Left colon (tissue), 2 donors: ENCODE measurements at places on chromosomes 5 and 9.
A peak's percentile ranks its signal among the peaks of the same experiment; 100 is the strongest.

DNA sequence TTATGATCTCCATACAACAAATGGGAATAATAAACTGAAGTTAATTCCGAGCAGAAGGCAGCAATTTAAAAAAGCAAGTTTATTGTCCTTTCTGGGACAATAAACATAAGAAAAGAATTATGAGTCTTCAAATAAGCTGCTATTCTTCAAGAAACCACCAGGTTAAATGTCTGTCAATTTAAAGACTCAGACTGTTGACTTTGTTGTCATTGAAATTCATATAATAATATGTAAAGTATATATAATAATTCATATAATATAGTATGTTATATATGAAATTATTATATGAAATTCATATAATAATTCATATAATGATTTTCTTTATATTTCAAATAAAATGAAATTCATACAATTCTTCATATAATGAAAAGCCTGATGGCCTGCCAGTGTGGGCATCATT, 497.5 kb upstream of the RGMB start:
- no peak for DNase-seq

- DNase-seq, result no peak
Measured at GRCh38 chr9:18759827-18760226, 273.2 kb downstream of the SAXO1 start.

GRCh38 chr9:4197548-4197947, 102.3 kb downstream of the GLIS3 start:
- DNase-seq, result no peak

GRCh38 chr5:91499943-91500531, 116.9 kb upstream of the ARRDC3 start:
- DNase-seq, result no peak

DNA sequence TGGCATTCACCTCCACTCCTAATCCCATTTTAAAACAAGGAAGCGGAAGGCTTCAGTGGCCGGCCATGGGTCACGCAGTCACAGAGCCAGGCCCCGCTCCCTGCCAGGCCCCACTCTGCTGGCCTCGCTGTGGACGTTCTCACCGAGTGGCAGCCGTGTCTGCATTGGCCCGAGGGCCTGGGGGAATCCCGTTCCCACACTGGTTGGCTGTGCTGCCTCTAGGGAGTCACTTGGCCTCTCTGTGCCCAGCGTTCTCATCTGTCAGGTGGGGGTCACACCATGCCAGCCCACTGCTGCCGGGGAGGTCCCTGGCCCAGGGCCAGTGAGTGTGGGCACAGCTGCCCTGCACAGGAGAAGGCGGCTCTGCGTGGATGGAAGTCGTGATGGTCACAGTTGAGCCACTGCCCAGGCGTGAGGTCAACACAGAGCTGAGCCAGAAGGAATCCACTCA, 13.4 kb upstream of the SLC9A3 start:
- DNase-seq, result no peak

- DNase-seq, result no peak
Measured at GRCh38 chr5:98604301-98604700, 169.2 kb upstream of the RGMB start.

DNA sequence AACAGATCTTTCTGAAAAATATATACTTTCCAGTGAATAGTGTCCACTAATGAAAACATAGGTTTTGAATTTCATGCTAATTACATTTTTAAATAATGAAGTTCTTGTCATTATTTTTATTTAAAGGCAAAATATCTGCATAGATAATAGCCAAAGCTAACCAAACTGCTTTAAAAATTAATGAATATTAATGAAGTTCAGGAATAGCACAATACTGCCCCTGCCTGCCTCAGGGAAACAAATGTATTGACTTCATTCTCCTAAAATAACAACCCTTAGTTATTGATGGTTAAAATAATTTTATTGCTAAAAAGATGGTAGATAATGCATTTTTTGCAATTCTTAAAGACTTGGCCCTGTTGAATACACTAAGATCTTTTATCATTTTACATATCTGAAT, 103.6 kb upstream of the SSBP2 start:
- no peak for DNase-seq

DNA sequence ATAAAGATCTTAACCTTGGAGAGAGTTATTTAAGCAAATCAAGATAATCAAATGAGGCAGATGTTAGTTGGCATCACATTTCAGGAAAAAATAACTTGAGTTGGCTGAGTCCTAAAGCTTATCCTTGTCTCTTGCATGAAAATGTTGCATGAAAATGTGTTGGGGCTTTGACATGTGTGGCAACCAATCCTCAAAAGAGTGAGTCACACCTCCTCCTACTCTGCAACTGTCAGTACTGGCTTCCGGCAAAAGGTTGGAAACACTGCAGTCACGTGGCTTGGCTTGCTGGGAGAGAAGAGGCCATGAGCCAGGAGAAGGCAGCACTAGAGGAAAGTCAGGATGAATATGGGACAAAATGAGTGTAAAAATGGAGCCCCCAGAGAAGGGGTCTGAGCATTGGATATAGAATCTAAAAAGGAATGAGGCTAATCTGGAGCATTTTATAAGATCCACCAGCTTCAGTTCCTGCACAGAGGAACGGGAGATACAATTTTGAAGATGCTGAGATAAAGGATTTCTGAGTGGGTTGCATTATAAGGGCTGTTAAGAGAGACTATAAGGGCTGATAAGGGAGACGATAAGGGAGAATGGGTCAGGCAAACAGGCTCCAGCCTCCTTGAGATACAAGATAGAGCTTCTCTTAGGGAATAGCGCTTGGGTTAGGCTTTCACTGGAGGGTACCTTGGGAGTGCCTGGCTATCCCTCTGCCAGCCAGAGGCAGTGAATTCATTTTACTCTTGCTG, 43.1 kb downstream of the SPATA31D1 start:
- no peak for DNase-seq

GRCh38 chr5:74865804-74866595, at the start of gene FAM169A:
TSS of gene FAM169A (minus strand) at chr5:74866387. CDS start at chr5:74841676, 24,711 bp downstream.
- peak; percentile 67 for DNase-seq

- no peak for DNase-seq
Measured at GRCh38 chr9:37706290-37706689, 47.3 kb upstream of the TRMT10B start.

DNA sequence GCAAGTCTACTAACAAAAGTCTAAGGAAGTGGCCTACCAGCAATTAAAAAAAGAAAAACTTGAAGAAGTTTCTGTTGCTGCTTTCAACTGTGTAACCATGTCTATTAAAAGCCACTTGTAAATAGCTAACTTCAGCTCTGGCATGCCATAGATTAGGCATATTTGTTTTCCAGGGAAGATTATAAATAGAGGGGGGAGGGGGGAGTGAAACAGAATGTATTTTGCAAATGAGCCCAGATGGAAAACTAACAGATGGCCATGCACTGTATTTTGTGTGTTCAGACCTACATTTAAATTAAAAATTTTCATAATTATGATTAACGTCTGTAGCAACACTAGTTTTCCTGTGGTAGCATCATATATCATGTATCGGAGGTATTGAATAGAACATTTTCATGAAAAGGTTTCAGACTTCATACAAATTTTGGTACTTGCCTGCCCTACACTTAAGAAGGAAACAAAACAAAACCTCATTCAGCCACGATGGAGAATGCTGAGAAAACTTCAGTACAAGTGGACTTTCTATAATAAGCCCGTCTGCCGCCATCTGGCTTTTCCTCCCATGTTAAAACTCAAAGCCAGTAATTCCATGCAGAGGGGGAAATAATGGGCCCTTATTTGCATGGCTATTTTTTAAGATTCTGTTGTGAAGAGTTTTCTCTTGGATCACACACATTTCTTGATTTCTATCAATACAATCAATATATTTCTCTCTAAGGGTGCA, 220.4 kb upstream of the SMARCA2 start:
- no peak for DNase-seq

- DNase-seq, result peak; percentile 16
Measured at GRCh38 chr5:122077366-122078115, 518 bp downstream of the LOX start.

DNA sequence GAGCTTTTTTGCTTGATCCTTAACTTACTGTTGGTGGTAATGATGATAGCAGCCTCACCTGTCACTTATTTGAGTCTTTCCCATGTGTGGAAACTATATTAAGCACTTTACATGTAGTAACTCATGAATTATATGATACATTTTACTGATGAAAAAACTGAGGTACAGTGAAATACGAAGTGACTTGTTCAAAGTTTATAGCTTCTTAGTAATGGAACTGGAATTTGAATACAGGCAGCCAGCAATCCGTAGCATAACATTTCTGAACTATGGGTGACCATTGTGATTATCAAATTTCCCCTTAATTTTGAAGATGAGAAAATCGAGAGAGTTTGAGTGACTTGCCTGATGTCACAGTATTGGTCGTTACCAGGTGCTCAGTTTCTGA, 17.3 kb downstream of the SCAMP1 start:
- DNase-seq, result no peak

DNA sequence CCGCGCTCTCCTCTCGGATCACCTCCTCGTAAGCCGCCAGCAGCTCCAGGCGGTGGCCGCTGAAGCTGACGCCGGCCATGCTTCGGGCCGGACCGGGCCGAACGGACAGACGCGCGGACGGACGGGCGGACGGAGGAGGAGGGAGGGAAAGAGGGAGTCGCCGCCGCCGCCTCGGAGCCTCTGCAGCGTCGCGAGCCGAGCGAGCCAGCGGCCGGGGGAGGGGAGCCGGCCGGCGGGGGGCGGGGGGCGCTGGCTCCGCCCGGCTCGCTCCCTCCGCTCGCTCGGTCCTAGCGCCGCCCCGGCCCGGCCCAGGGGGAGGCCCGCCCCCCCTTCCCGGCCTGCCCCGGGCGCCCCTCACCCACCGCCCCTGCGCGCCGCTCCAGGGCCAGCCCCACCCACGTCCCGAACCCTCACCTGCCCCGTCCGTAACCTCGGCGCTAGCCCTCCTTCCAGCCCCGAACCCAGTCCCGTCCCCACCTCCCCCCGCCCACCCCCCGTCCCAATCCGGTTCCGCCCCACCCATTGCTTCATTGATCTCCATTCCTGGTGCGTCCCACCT, at the start of gene DBN1:
Gene DBN1, minus strand, starts transcription at position 192 of the 559 bp plus-strand sequence. Its CDS starts 113 bp downstream, at position 79.
- DNase-seq, result no peak

GRCh38 chr5:35538198-35538931, 79.3 kb upstream of the SPEF2 start:
- no peak for DNase-seq

DNA sequence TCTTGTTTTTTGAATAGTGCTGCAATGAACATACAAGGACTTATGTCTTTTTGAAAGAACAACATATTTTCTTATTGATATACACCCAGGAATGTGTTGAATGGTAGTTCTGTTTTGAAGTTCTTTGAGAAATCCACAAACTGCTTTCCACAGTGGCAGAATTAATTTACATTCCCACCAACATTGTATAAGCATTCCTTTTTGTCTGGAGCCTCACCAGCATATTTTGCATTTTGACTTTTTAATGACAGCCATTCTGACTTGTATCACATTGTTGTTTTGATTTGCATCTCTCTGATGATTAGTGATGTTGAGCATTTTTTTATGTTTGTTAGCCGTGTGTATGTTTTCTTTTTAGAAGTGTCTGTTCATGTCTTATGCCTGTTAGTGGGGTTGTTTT, 524.9 kb downstream of the SEMA5A start:
- DNase-seq, result no peak

- DNase-seq, result no peak
Measured at GRCh38 chr9:4615251-4615650, 46.8 kb upstream of the PLPP6 start.

- peak; percentile 38 for DNase-seq
Measured at GRCh38 chr9:133116346-133117231, 4.5 kb downstream of the RALGDS start.

GRCh38 chr9:101836021-101836420, 97.6 kb upstream of the GRIN3A start:
- DNase-seq, result no peak

DNA sequence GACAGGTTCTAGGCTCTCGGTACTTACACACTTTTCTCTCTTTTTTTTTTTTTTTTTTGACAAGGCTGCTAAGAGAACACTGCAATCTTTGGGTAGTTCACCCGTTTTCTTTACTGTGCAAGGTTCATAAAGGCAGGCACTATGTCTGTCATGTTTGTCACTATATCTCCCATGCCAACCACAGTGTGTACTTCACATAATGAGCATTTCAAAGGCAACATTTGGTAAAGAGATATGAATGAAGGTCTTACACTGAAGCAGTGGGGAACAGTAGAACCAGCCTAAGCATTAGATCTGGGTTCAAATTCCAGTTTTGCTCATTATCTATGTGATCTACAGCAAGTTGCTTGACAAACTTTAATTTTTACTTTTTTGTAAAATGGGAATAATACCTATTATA, 1.5 kb upstream of the HMGCR start:
- DNase-seq, result no peak

DNA sequence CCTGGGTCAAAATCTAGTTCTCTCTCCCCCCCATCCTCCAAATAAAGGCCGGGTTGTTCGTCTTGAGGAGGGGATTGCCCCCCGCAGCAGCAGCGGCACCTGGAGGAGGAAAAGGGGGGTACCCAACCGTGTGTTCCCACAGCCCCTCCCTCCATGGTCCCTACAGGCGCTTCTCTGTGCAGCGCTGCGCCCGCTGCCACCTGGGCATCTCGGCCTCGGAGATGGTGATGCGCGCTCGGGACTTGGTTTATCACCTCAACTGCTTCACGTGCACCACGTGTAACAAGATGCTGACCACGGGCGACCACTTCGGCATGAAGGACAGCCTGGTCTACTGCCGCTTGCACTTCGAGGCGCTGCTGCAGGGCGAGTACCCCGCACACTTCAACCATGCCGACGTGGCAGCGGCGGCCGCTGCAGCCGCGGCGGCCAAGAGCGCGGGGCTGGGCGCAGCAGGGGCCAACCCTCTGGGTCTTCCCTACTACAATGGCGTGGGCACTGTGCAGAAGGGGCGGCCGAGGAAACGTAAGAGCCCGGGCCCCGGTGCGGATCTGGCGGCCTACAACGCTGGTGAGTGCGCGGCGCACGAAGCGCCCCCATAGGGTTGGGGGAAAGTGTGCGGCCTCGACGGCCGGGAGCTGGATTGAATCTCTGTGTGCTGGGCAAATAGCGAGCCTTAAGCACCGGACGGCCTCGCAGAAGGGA, 3.5 kb downstream of the LHX2 start:
- no peak for DNase-seq

GRCh38 chr5:109837231-109837861, 147.6 kb downstream of the MAN2A1 start:
- DNase-seq, result no peak

- DNase-seq, result no peak
Measured at GRCh38 chr9:127388856-127389238, 8.1 kb upstream of the SLC2A8 start.

DNA sequence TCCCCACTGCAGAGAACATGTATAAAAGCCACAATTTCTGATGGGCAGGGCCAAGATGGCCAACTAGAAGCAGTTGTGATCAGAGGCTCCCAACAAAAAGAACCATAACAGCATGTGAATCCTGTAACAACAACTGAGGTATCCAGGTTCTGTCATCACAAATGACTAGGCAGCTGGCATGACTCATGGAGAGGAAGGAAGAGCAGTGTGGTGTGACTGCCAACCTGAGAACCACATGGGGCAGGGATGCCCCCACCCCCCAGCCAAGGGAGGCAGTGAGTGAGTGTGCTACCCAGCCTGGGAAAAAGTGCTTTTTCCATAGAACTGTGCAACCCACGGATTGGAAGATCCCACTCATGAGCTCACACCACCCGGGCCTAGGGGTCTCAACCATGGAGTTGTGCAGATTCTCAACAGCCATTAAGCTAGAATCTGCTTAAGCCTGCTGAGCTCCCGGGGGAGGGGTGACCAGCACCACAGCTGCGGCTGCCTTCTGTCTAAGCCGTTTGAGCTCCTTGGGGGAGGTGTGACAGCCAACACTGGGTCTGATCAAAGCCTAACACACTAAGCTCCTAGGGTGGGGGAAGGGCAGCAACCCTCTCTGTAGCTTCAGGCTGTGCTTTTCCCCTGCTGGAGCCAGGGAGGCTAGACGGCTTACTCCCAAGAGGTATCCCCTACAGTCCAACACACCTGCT, 80.1 kb upstream of the DMAC1 start:
- DNase-seq, result no peak
